Epithelial cell of esophagus (primary cell): ENCODE measurements at places on chromosomes 16 and 17.

DNA sequence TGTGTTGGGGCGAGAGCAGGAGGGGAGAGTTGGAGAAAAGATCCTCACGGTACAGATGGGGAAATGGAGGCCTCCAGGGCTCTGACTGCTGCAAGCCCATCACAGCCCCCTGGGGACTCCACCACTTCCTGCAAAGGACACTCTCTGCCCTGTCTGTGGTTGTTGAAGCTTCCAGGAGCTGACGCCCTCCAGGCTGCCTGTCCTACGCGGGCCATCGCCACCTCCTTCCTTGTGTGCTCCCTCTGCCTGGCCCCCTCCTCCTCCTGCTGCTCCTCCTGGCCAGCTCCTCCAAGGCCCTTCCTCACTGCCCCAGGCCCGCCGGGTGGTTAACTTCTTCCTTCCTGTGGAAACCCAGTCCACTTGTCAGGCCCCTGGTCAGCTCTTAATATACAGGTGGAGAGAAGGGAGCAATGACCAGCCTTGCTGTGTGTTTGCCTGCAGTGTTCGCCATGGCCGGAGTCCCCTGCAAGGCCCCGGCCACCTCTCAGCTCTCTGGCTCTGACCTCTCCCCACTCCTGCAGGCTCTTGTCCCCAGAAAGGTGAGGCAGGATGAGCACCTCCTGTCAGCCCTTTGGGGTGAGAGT is 18.4 kb upstream of the STAC2 start:
- no peak for DNase-seq

- DNase-seq = peak; percentile 57
Observed at GRCh38 chr16:70635336-70636016, 10.9 kb upstream of the IL34 start.

GRCh38 chr16:2614761-2615191 is 67.5 kb upstream of the KCTD5 start:
- no peak for DNase-seq

GRCh38 chr16:11112723-11113348 is 143.2 kb downstream of the SOCS1 start:
- peak; percentile 72 for DNase-seq

DNA sequence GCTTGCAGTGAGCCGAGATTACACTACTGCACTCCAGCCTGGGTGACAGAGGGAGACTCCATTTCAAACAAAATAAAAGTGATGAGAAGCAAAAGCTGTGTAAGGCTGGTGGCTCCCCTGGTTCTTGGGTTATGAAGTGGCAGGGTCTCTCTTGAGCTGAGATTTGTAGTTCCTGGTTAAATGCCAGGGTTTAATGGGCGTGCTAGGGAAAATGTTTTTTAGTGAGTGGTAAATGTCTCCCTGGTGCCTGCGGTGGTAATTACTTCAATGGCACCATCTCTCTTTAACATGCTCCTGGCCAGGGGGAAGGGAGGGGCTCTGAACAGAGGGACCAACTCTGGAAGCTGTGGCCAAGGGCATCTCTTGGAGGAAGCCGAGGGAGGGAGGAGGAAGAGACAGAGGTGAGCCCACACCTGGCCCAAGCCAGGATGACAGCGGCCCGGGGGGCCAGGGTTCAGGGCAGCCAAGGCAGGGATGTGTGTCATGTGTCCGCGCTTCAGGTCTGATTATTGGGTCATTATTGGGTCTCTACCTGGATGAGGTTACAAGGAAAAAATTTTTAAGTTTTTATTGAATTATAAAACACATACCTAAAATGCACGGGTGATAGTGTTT is 17.8 kb upstream of the RPL38 start:
- no peak for DNase-seq

DNA sequence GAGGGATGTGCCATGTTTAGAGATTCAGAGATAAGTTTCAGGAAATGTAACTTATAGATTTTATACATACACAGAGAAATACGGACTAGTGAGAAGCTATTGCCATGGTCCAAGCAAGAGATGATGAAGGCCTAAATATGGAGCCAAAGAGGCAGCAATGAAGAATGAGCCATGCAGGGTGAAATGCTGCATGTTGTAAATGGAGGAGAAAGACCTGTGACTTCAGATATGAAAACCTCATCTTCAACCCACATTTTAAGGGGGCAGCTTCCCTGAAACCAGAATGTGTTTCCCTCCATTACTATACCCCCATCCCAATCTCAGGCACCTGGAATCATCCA is 2.9 kb downstream of the CCL2 start:
- no peak for DNase-seq

DNA sequence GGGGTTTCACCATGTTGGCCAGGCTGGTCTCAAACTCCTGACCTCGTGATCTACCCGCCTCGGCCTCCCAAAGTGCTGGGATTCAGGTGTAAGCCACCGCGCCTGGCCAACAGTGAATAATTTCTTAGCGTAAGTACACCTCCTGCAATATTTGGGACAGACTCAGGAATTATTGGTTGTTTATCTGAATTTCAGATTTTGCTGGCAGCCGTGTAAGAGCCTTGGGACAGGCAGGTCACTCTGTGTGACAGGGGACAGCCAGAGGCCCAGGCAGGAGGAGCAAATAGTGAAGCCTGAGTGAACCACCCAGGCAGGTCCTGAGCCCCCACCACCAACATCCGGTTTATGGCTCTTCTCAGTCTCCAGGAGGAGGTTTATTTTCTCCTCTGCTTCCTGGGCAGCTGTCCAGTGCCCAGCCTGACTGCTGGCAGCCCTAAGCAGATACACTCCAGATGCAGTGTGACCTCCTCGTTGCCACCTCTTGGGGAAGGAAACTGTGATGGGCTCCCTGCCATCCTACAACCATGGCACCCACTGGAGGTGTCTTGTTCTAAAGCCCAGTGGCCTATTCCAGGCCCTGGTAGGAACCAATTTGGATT is 26.2 kb upstream of the ADORA2B start:
- DNase-seq = no peak

DNA sequence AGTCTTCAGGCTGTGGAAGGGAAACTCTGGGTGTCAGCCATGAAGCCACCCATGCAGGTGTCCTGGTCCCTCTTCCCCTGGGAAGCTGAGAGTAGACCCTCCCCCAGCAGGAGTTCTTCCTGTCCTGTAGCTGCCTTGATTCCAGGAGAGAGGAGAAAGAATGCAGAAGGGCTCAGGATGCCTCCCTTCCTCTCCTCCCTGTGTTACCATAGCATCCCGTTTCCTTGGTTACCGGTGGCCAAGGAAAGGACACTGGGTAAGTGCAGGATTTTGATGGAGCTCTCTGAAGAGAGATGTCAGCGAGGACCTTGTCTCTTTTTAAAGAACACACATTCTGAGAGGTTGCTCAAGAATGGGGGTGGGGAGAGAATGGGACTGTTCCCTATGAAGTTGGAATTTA is 304.1 kb upstream of the N4BP1 start:
- DNase-seq = no peak

DNA sequence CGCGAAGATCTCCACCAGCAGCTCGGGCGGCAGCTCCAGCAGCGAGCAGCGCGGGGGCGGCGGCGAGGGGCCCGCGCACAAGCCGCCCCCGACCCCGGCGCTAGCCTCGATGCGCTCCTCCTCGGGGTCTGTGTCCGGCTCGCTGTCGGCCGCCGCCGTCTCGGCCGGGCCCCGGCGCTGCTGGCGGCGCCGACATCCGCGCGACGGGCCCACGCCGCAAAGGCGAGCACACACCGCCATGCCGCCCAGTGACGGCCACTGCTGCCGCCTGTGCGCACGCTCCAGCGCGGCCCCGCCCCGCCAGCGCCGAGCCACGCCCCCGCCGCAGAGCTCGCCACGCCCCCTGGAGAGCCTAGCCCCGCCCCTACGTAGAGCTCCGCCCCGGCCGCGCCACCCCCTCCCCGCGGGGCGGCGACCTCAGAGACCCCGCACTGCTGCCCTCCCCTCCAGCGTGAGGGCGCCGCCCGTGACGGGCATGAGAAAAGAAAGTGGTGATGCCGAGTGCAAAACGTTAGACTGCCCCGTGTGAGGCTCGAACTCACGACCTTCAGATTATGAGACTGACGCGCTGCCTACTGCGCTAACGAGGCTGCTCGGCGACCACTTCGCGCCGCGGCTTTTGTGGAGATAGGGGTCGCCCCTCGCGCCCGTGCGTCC is at the start of gene FBXO31:
Gene FBXO31 (minus strand): TSS at position 272 of the 657 bp plus-strand sequence. CDS start 32 bp downstream, at position 240.
- peak; percentile 86 for DNase-seq

DNA sequence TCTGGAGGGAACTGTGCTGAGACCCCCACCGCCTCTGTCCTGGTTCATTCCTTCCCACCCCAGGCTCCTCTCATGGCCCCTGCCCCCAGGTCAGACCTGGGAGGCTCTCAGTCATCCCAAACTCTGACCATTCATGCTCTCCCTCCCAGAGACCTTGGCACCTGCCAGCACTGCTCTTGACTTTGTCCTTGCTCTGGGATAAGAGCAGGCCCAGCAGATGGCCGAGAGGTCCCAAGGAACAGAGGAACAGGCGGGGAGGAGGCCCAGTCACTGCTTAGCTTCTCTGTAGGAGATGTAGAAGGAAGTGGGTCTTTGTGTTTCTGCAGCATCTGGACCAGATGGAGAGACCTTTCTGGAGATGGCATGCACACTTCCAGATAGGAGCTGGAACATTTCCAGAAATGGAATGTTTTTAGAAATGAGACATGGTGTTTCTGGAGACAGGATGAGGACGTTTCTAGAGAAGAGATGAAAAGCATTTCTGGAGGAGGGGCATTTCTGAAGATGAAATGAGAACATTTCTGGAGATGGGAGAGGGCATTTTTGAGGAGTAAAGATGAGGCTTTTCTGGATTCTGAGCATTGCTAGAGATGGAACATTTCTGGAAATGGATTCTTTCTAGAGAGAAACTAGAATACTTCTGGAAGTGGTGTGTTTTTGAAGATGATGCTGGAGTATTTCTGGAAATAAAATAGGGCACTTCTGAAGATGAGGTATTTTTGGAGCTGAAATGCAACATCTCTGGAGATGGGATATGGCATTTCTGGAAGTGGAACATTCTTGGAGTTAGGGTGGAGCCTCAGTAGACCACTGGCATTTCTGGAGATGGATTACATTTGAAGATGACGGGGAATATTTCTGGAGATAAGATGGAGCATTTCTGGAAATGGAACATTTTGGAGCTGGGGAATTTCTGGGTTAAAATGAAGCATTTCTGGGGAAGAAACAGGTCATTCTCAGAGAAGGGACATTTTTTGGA is 55.2 kb downstream of the RAI1 start:
- no peak for DNase-seq

DNA sequence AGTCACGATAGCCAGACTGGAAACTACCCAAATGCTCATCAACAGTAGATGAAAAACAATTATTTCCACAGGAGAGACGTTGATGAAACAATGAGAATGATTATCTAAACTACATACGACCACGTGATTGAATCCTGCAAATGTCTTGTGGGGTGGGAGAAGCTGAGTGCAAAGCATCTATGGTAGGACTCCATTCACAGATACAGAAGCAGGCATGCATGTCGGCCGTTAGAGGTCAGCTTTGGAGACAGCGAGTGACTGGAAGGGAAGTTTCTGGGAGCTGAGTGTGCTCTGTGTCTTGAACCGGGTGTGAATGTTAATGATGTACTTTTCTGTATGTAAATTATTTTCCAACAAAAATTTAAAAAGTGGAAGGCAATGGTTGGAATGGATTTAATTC is 71.5 kb upstream of the DNAJA2 start:
- no peak for DNase-seq

- DNase-seq = no peak
Observed at GRCh38 chr16:1193825-1194581, 31.1 kb downstream of the TPSG1 start.

- DNase-seq = no peak
Observed at GRCh38 chr16:12901204-12901596, 198 bp upstream of the SHISA9 start.

- DNase-seq = no peak
Observed at GRCh38 chr16:4090351-4090851, 25.8 kb downstream of the ADCY9 start.

DNA sequence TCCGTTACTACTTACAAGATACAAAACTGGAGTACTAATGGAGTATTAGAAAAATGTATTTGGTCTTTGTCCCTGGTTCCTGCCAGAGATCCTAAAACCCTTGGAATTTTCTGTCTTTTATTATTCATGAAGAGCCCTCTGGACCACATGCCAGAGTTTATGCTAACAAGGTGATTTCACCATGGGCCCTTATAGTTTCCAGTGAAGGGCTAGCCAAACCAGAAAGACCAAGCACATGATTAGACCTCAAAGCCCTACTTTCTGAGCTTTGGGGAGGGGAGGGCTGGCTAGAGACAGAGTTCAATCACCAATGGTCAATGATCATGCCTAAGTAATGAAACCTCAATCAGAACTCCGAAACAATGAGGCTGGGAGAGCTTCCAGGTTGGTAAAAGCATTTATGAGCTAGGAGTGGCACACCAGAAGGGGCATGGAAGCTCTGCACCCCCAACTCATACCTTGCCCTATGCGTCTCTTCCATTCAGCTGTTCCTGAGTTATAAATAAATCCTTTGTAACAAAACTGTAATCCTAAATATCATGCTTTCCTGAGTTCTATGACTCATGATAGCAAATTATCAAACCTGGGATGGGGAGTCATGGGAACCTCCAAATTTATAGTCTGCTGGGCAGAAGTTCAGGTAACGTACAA is 10.4 kb downstream of the DCUN1D3 start:
- no peak for DNase-seq

DNA sequence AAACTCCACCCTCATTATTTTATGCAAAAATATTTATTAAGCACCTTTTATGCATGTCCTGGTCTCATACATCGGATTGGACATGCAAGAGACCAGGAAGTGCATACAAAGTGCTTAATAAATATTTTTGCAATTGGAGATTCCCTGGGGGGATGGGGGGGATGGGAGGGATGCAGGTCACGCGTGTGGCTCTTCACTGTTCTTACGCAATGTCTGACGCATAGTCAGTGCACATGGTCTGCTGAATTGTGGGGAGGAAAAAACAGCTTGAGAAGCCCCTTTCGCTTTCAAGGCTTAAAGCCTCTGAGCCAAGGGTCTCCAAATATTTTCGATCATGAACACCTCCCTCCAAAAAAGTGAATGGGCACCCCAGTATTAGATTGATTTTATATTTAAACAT is 96.7 kb upstream of the XYLT1 start:
- no peak for DNase-seq

DNA sequence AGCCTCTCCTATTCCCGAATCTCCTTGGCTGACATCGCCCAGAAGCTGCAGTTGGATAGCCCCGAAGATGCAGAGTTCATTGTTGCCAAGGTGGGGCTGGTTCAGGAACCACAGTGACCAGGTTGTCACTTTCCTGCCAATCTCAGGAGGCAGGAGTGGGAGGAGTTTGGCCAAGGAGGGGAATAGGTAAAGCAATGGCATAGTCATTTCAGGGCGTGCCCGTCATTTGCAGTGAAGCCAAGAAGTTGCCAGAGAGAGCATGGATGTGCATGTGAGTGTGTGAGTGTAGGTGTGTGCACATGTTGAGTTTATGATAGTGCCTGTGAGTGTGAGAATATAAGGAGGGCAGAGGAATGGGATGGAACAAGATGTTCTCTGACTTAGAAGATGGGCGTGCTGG is 14.8 kb downstream of the PSMD3 start:
- DNase-seq = peak; percentile 47

- peak; percentile 90 for DNase-seq
Observed at GRCh38 chr16:74449470-74449869, 28.2 kb upstream of the CLEC18B start.

GRCh38 chr16:24800586-24800985 is 45.2 kb upstream of the SLC5A11 start:
- peak; percentile 89 for DNase-seq
